ENCODE measurements at places on chromosomes 7 and 10.
A peak's percentile ranks its signal among the peaks of the same experiment; 100 is the strongest.

DNA sequence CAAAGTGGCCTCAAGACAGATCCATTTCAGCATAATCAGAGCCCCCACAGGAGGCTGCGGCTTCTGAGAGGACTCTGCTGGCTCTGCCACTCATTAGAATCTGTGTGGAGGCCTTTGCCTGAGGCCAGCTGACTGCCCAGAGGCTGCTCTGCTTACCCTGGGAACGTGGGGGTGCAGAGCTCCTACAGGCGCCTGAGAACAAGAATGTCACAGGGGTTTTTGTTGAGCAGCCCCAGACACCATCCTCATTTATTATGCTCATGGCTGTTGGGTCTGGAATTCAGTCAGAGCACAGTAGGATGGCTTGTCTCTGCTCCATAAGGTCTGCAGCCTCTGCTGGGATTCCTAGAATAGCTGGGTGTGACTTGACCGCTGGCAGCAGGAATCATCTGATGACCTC is 101.8 kb upstream of the GDF10 start:
- DNase-seq: no peak

- no peak for DNase-seq
Measured at GRCh38 chr10:86110156-86110786, 256.3 kb downstream of the GRID1 start.

- no peak for DNase-seq
Measured at GRCh38 chr10:70916241-70916640, 27.9 kb upstream of the PCBD1 start.

- DNase-seq: peak; percentile 1
Measured at GRCh38 chr10:33365871-33366411, 31.5 kb upstream of the NRP1 start.

DNA sequence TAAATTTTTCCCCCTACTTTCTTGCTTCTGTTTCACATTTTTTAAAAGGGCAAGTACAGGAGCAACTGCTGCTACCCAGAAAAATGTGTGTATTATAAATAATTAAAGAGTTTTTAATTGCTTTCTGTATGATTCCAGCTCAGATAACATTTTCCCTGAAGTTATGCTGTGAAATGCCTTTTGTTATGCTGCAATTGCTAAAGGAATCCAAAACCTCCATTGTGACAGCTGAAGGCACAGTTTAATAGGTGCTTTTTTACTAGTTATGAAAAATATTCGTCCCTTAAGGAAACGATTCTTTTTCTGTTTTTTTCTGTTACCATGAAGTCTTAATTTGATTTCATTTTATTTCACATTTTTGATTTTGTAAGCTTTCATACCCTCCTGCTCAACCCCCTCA is 83.2 kb downstream of the ZNRF2 start:
- DNase-seq: no peak

DNA sequence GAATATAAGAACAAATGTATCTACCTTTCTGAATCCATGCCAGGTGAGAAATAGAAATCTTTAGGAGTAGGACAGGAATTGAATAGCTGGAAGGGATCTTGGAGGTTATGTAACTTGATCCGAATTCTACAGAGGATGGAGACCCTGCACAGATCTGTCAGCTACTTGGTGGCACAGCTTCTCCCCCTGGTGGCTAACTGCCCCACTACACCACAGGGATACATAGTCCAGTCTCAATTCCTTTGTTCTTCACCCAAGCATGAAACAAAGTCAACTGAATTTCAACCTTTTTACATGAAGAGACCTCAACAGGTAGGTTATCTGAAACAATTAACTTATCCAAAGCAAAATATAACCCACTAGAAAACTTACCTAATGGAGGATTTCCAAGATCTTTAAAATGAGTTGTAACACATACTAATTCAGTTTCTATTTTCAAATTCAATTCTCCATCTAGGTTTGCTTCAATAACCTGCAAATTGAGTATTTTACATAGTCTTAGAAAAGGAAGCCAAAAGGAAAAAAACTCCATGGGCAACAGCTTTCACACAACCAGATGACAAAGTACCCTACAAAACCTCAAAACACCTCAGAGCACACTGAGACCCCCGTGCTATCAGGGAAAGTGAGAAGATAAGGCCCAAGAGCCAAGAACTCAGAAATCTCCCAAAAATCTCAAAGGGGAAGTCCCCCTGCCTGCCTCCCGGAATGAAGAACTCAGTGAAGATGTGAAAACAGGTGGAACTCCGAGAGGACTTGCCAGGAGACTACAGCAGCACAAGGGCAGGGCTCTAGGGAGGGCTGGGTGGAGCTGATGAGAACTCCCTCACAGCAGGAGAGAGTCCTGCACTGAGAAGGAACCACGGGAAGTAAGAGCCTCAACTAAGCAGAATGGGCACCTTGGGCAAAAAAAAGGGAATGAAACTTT is 10.3 kb downstream of the HUS1 start:
- DNase-seq: peak; percentile 54

GRCh38 chr10:69579464-69580060 is 6.3 kb upstream of the NEUROG3 start:
- no peak for DNase-seq

DNA sequence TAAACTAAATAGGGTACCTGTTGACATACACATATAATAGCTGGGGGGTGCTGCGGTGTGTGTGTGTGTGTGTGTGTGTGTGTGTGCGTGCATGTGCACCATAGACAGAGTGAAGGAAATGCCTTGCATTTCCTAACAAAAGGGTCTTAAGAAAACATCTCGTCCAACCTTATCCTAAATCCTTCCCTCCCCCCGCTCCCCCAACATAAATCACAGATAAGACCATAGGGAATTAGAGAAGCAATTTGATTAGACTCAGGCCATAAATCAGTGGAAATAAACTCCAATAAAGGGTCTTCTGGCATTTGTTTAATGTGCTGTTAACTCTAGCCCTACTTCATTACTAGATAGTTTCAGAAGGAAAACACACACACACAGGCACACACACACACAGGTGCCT is 148.5 kb downstream of the PPP1R17 start:
- DNase-seq: no peak

- peak; percentile 34 for DNase-seq
Measured at GRCh38 chr7:47266131-47266706, 315.7 kb downstream of the TNS3 start.

DNA sequence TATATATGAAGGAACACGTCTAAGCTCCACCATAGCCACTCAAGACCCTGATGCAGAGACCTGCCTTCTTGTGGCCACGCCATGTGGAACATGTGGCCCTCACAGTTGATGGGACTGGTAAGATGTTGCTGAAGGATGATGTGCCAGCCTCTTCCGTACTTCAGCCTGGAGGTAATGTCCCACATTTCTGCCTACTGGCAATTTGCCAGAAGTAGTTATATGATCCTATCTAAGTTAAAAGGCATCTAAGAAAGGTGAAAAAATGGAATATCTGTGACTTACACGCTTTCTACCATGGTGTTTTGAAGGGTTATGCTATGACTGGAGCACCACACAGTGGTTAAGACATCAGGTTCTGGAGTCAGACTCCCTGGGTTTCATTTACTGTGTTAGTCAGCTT is 948.7 kb upstream of the GHITM start:
- no peak for DNase-seq

- no peak for DNase-seq
Measured at GRCh38 chr7:19692111-19692828, 16.6 kb downstream of the POLR1F start.

GRCh38 chr10:2076528-2076927 is 339.2 kb upstream of the ADARB2 start:
- no peak for DNase-seq

GRCh38 chr10:69179089-69179742 is 818 bp upstream of the SUPV3L1 start:
- no peak for DNase-seq

GRCh38 chr10:29163746-29164145 is 125.1 kb upstream of the LYZL1 start:
- no peak for DNase-seq

DNA sequence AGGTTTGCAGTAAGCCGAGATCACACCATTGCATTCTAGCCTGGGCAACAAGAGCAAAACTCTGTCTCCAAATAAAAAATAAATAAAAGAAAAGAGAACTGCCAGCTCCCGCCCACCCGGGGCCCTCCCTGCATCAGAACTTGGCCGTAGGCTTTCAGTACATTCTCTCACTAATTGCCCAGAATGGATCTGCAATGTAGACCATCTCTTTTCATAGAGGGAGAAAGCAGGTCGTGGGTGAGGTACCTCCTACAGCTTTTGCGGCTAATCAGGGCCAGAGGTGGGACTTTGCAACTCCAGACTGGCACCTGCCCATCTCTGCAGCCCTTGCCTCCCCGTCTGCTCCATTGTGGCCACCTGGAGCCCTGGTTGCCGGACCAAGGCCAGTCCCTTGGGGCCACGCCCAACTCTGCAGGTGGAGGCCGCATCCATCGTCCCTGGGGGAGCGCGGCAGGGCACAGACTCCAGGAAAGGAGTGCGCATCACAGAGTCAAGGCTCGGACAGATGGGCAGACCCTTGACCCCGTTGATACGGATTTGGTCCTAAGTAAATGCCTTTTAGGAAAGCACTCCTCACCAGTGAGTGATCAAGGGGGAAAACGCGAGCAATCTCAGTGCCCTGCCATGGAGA is 179.1 kb upstream of the SH2B2 start:
- DNase-seq: no peak

- no peak for DNase-seq
Measured at GRCh38 chr10:77782328-77783061, 144.1 kb downstream of the DLG5 start.

GRCh38 chr10:89651916-89652573 is 7.0 kb upstream of the PANK1 start:
- no peak for DNase-seq

- DNase-seq: no peak
Measured at GRCh38 chr7:22183522-22184280, 173.3 kb downstream of the RAPGEF5 start.

DNA sequence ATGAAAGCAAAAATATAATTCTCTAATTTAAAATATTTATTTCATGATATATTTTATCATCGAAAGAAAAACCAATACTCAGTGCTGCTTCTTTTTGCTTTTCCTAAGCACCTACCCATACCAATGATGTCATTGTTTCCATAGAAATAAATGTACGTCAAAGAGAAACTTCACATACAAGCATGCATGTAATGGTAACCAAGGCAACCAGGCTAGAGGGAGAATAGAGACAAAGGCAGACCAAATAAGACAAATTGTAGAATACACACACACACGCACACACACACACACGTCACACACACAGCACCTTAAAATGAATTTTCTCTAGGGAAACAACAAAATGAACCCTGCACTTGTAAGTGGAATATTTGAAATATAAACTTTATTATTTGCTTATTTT is 75.5 kb downstream of the MACC1 start:
- DNase-seq: no peak

GRCh38 chr10:3761021-3761686 is 23.9 kb downstream of the KLF6 start:
- no peak for DNase-seq

DNA sequence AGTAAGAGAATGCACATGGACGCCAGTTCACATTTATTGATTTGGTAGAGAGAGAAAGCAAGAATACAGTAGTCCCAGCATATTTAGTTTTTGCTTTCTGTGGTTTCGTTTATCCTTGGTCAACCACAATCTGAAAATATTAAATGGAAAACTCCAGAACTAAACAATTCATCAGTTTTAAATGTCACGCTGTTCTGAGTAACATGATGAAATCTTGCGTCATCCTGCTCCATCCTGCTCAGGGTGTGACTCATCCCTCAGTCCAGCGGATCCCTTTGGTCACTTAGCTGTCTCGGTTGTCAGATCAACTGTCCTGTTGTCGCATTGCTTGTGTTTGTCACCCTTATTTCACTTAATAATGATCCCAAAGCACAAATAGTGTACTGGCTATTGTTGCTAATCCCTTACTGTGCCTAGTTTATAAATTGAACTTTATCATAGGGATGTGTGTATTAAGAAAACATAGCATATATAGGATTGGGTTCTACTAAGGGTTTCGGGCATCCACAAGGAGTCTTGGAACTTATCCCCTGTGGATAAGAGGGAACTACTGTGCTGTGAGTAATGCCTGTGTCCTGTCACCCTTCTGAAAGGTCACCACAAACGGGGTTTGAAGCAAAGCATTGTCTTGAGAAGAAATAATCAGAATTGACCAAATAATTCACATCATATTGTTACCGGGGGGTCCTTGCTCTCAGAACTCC is 73.6 kb downstream of the OTUD1 start:
- DNase-seq: no peak

- no peak for DNase-seq
Measured at GRCh38 chr7:116828281-116828680, 34.1 kb upstream of the CAPZA2 start.

GRCh38 chr10:114010316-114010715 is 33.4 kb upstream of the ADRB1 start:
- no peak for DNase-seq

DNA sequence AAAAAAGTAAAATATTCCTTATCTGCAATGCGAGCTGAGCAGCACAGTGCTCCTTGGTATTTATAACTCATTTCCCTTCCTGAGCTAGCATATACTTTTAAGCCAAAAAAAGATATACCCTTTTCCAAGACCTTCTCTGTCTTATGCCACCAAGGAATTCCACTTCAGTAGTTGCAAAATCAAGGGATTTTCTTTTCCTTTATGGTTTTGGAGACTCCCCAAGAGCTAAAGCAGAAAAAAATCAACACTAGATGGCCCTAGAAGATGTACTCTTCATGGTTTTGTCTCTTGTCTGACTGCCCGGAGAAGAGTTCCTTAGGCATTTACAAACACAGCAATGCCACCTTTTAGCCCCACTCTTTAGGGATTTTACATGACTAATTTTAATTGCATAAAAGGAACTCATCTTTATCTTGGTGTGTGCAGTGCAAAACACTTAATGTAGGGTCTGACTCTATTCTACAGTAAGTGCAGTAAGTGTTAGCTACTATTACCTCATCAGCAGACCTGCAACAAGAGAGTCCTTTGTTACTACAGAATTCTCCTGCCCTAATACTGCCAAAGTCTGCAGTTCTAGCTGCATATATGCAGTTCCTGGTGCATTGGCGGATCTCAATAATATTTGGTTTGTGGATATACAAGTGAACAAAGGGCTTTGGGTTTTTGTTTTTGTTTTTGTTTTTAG is 443.3 kb downstream of the GFRA1 start:
- DNase-seq: no peak

- DNase-seq: no peak
Measured at GRCh38 chr7:29749701-29750321, 56.5 kb upstream of the WIPF3 start.

DNA sequence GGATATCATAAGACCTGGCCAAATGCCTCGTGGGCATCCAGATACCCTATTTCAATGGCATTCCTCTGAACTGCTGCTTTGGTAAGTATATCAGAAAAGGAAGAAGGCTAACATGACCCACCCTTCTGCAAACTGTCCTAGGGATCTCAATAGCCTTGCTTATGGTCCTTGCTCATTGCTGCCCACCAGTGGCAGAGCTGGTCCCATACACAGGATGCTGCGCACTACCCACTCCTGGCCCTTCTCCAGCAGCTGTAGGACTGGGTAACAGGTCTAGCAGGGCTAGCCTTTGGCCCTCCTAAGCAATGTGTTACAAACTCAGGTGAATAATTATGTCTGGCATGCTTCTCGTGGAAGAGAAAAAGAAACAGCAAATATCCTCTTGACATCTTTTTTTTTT is 72.5 kb downstream of the C10orf90 start:
- DNase-seq: peak; percentile 28

All from Jurkat, Clone E6-1 (cell line).